Gastroesophageal sphincter (tissue), 4 donors: ENCODE measurements at places on chromosomes 11 and 22.
A peak's percentile ranks its signal among the peaks of the same experiment; 100 is the strongest.

GRCh38 chr11:83051760-83052671 is 19.7 kb downstream of the RAB30 start:
- ATAC-seq = peak; percentile 85

DNA sequence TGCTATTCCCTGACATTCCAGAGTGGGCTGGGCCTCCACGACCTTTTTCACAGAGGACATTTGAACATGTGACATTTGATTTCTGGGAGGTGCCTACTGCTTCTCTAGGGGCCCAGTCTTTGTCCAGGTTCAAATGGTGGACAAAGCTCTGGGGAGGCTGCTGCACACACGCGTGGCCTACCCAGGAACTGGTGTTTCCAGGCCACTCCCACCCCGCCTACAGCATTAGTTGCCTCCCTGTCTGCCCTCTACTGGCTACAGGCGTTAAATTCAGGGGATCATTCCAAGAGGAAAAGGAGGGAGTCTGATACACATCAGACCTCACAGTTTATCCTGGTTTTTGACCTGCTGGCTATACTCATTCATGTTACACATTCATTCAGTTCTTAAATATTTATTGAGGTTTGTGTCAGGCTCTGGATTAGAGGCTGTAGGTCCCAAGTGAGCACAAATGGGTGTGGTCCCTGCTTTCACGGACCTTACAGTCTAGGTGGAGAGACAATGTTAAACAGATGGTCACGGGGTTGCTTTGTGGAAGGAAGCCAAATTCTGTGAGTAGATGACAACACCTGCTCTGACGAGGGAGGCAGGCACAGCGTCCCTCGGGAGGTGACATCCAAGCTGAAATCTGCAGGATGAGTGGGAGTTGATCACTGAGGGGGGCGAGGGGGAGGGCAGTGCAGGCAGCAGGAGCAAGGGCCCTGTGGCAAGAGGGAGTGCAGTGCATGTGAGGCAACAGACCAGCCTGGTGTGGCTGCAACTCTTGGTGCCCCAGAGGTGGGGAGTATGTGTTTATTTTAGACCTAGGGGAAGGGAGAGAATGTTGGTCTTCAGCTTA is 11.8 kb downstream of the TUB start:
- peak; percentile 61 for ATAC-seq

DNA sequence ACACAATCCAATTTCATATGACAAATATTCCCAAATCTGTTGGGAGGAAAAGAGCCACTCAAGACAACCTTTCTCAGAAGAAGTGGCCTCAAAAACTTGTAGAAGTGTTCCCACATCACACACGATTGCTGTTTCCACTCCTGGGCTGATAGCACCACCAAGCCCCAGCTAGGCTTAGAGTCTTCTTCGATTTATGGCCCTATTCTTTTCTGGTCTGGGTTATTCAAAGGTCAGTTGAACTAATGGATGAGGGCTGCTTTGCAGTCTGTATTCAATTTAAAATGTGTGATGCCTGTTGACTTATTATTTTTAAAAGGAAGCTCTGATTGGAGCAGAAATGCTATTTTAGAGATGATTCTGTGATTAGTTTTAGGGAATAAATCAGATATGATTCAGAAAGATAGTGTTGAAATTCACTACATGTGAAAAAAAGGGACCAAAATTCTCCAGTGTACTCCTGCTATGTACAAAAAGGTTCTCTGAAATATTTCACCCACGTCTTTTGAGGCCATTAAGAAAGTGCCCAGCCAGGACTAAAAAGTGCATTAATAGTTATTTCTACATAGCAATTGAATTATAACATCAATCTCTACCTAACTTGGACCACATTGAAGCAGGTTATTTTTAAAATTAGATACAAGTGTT is 57.3 kb upstream of the SPON1 start:
- ATAC-seq = no peak

DNA sequence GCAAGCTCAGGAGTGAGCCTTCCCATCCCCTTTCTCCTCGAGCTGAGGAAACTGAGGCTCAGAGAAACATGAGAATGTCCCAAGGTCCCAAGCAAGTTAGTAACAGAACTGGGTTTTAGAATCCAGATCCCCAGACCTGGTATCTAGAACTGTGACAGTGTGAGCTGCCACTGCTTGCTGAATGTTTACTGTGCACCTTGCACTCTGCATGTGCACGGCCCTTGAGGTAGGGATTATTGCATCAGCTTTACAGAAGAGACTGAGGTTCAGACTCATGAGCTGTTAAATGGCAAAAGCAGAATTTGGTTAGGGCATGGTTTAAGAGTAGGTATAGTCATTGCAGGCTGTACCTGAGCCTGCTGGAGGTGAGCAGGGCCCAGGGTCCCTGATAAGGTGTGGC is 3.8 kb upstream of the MPPED1 start:
- no peak for ATAC-seq

- no peak for ATAC-seq
Measured at GRCh38 chr22:46754826-46755225, 7.6 kb upstream of the TBC1D22A start.

DNA sequence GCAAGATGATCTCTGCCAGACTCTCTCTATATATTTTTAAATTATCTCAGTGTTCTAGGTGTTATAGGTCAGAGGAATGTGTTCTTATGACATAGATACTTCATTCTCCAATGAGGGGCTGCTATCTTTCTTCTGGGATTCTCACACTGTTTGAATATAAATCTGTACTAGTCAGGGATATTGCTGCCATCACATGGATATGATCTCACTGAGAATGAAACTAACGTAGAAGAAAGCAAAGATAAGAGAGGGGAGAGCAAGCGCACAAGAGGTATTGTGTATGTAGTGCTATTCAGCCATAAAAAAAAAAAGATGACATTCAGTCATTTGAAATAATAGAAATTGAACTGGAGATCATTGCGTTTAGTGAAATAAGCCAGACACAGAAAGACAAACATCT is 42.2 kb upstream of the SLC36A4 start:
- ATAC-seq = no peak

- ATAC-seq = no peak
Measured at GRCh38 chr11:66912911-66913310, 45.3 kb downstream of the PC start.
